NCI-H82 (cell line): ENCODE measurements at places on chromosomes 13 and 19.
A peak's percentile ranks its signal among the peaks of the same experiment; 100 is the strongest.

DNA sequence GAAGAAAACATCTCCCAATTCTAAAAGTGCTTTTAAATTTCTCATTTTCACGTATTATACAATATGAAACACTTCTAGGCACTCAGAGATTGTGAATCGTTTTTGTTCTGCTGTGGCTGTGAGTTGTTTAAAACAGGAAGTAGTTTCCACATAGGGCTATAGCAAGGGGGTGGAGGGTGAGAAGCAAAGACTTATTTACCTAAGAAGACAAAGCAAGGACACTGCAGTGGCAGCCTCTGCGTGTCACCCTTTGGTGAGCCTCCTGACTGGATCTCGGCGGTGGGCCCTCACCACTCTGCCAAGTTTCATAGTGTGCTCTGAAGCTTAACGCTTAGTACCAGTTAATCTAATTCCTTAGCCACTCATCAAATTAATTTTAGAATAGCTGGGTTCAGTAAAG is 56.8 kb downstream of the TNFSF13B start:
- peak; percentile 18 for DNase-seq

GRCh38 chr13:74024856-74025255 is 109.3 kb downstream of the KLF12 start:
- no peak for DNase-seq

DNA sequence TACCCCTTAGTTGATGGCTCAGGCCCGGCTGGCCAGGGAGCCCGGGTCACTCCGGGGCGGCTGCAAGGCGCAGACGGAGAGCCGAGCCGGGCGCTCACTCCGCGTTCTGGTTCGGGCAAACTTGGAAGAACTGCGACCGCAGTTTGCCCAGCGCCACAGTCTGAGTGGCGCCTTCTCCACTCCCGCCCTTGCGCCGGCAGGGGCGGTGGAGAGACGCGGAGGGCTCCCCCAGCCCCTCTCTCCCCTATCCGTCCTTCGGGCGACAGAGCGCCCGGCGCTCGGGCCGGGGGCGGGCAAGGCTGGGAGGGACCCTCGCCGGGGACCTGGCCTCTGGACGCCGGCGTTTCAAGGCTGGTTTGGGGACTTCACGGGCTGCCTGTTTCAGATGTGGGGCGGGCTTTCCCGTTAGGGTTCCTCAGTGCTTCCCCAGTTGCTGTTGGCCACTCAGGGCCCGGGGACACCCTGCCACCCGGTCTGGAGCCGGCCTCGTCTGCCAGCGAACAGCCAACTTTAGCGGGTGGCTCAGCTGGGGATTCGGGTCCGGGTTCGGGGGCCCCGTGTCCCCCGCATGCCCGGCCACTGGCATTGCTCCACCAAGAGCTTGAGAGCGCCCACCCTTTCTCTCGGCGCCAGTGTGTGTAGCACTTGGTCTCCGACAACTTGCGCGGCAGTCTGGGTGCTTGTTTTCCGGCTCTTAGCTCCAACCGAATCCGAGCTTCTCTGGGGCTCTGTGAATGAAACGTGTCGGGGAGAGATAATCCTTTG is 1.5 kb downstream of the GPC6 start:
- DNase-seq, result peak; percentile 99

DNA sequence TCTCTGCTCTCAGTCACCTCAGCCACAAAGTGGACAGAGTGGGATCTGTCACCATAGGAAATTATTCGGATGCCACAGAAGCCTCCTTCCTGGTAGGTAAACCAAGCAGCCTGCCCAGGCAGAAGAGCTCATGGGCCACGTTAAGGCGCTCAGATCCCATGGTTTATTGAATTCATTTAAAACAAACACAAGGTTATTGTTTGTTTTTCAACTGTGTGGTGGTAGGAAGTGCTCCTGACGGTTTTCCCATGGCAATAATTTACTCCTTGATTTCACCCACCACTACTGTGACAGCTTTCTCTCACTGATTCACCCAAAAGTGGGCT is 14.4 kb downstream of the BCAM start:
- no peak for DNase-seq

GRCh38 chr13:75139291-75139690 is 342.7 kb downstream of the TBC1D4 start:
- no peak for DNase-seq

DNA sequence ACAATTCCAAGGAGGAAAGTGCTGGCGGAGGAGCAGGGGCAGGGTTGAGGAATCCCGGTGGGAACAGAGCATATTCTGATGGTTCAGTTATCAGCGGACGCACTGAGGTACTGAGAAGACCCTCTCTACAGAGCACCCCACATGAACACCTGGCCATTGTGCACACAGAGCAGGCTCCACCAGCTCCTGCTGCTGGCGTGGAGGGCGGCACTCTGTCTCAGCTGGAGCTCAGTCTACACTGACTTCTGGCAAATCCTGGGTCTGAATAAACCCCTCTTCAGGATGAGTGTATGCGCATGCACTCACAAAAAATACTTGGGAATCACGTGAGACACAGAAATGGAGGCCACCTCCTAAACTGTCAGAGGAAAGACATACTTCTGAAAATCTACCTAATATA is 114.4 kb upstream of the IRS2 start:
- DNase-seq, result no peak

- no peak for DNase-seq
Observed at GRCh38 chr19:12930002-12930645, 3.4 kb downstream of the FARSA start.

GRCh38 chr19:15265214-15265849 is 33.1 kb upstream of the EPHX3 start:
- no peak for DNase-seq
